Fibroblast of skin of right biceps (primary cell): ENCODE measurements at places on chromosomes 4 and X.

GRCh38 chr4:124203613-124204238 lies 508.8 kb downstream of the ANKRD50 start:
- DNase-seq = peak; percentile 86

DNA sequence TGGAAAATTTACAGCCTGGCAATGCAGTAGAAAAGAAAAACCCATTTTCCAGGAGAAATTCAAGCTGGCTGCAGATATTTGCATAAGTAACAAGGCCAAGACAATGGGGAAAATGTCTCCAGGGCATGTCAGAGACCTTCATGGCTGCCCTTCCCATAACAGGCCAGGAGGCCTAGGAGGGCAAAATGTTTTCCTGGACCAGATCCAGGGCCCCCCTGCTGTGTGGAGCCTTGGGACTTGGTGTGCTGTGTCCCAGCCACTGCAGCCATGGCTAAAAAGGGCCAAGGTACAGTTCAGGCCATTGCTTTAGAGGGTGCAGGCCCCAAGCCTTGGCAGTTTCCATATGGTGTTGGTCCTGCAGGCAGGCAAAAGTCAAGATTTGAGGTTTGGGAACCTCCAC lies 29.8 kb downstream of the SOX3 start:
- DNase-seq = no peak

DNA sequence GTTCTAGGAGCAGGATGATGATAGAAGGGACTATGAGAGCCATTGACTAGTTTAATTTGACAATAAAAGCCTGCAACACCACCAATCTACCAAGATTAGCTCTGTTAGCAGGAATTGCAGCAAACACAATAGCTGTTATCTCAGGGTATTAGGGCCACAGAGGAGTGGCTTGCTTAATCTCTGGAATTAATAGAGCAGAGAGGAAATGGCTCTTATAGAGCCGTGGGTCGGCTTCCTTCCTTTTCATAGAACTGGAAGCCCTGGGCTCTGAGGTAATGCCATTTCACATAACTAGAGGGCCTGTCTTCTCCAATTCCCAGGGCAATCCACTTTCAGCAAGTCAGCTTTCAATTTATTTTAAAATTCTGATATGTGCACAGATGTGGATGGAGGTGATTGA lies 83.0 kb downstream of the MAMLD1 start:
- DNase-seq = no peak

- DNase-seq = peak; percentile 26
These were observed 69.8 kb upstream of the FAT4 start for GRCh38 chr4:125244848-125245450.

- DNase-seq = no peak
These were observed 174.1 kb upstream of the CASK start for GRCh38 chrX:42097486-42097885.

DNA sequence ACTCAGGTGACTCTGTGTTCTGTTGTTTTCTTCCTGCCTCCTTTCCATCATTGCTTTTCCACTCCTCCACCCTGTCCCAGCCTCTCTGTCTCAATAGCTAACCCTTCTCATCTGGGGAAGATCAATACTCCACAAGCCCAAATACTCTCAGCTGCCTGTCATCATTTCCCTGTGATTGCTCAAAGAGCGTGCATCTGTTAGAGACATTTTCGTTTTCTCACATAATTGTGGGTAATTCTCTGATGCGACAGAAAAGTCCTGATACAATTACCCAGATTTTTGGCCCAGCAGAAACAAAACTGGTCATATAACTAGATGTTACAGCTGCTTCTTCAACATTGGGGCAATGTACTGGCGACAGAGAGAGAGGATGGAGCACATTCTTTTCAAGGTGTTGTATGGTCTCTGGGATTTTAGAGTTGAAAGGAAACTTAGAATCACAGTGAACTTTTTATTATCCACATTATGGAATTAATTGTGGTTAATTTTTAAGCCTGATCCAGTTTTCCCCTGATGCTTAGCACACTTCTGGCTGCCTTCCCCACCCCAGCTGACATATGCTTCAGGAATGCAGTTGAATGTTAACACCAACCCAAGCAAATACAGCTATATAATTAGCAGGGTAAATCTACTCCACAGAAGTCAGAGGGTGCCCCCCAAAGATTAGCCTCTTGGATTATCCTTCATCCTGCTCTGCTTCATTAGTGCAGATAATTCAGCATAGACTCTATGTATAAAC lies 171.4 kb upstream of the ANXA3 start:
- DNase-seq = peak; percentile 74

GRCh38 chr4:116881077-116881476 lies 204.3 kb downstream of the TRAM1L1 start:
- no peak for DNase-seq

- no peak for DNase-seq
These were observed 29.8 kb upstream of the SLC7A3 start for GRCh38 chrX:70960730-70961129.

DNA sequence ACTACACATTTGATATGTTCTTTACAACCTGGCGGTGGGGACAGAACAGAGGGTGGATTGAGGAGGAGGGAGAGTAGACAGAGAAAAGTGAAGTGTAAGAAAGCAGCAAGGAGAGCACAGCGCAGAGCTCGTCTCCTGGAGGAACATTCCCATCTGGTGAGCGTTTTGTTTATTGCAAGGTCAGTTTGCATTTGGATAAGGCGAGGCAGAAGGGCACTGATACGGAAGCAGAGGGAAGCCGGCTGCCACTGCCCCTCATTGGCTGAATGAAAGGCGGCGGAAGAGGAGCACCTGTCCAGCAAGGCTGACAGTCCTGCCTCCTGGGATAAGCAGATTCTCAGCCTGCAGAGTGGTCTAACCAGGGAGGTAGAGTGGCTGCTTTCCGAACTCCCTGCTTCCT lies 83.2 kb downstream of the GPR143 start:
- peak; percentile 8 for DNase-seq

DNA sequence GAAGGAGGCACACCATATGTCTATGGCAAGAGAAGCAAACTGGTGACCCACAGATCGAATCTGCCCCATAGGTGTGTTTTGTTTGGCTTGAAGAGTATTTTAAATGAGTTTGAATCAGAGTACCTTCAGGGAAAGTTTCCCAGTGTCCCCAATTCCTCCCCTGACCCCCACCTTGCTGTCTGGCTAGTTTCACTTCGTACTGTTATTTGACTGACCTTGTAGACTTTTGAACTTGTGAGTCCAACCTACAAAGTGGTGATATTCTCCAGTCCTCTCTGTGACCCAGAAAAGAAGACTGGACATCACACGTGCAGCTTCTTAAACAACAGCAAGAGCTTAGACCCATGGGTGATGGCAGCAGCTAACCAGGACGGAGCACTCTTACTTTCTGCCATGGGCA lies 39.4 kb downstream of the PHKA2 start:
- DNase-seq = no peak

GRCh38 chr4:175930471-175930870 lies 118.4 kb upstream of the GPM6A start:
- DNase-seq = no peak

GRCh38 chr4:90103991-90104390 lies 23.2 kb upstream of the CCSER1 start:
- DNase-seq = no peak

DNA sequence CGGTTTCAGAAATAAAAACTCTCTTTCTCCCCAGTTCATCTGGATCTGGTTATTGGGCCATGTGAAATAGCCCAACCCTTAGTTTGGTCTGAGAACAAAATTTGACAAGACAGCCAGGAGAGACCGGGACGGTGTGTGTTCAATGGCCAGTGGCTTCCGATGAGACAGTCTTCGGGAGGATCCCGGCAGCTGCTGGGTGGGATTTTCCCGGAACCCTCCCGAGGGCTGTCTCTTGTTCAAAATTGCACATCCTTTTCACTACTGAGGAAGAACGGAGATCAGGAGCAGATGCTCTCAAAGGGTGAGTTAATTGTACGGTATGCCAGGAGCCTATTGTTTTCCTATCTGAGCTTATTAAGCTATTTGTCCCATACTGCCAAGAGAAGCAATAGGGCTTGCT lies 166.5 kb downstream of the PRR32 start:
- DNase-seq = peak; percentile 0

- DNase-seq = no peak
These were observed 73.2 kb upstream of the MXD4 start for GRCh38 chr4:2334826-2335728.

GRCh38 chrX:129230168-129230567 lies 293.1 kb downstream of the SMARCA1 start:
- no peak for DNase-seq

DNA sequence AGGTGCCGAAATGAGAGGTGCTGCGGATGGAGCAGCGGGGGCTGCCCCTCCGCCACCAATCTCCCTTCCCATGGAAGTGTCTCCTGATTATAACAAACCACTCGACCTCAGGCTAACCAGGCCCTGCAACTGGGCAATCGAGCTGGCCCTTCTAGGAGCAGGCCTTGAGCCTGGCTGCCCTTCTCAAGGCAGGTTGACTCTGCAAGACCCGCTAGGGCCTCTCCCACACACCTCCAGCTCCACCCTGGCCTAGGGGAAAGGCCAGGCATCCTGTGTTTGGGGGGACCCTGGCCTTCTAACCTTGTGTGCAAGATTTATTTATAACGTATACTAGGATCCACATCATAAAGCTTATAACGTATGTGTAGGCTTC lies 3.7 kb upstream of the BCOR start:
- no peak for DNase-seq

DNA sequence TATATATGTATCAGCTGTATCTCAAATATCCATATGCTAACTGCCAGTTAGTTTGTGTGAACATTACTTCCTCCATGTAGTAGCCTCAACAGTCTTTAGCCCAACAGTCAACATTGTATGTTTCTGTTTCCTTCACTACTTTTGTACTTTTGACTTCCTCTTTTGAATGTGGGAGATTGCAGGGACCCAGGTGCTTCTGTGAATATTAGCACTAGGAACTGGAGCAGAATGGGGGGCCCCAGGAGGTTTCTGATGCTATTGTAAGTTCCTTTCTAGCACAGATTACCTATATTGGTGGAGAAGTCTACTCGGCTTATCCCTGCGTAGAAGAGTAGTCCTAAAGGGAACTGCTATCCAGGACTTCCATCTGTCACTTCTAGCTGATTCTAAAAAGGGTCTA lies 2.3 kb downstream of the PLAC8 start:
- no peak for DNase-seq

DNA sequence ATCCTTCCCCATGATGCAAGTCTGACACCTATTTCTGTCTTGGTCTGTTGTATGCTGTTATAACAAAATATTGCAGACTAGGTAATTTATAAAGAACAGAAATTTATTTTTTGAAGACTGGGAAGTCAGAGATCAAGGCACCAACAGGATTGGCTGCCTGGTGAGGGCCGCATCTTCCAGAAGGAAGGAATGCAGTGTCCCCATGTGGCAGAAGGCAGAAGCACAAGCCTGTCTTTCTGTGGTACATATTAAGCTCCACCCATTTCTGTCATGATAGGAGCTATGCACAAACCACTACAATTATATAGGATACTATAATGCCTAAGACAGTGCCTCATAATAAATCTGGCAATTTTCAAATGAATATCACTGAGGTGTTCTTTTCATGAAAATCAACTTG lies 502.3 kb upstream of the DIAPH2 start:
- peak; percentile 0 for DNase-seq

GRCh38 chrX:1727531-1728027 lies 112.7 kb downstream of the ASMT start:
- DNase-seq = peak; percentile 40

- DNase-seq = no peak
These were observed 61.3 kb upstream of the UNC5C start for GRCh38 chr4:95610061-95610569.

- DNase-seq = peak; percentile 80
These were observed 77.5 kb downstream of the IL15 start for GRCh38 chr4:141713771-141714445.

DNA sequence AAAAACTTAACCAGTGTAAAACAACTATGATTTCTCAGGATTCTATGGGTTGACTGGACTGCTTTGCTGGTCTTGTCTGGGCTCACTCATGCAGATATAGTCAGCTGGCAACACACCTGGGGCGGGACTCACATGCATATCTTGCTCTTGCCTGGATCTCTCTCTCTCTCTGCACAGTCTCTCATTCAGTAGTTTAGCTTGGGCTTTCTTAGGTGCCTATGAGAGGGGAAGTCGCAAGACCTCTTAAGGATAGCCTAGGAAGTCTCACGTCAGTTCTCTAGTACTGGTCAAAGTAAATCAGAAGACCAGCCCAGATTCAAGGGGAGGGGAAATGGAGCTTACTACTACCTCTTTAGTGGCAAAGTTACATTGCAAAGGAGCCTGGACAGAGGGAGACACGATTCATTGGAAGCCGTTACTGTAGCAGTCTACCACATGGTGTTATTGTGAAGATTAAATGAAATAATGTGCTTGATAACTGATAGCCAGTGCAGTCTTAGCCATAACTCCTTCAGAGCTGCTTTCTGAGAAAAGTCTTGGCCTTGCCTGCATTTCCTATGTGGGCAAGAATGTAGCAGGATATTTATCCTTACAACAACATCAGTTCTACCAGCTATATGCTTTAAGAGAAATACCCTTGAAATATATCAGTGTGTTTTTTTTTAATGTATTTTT lies 2.1 kb downstream of the COPS4 start:
- DNase-seq = no peak

DNA sequence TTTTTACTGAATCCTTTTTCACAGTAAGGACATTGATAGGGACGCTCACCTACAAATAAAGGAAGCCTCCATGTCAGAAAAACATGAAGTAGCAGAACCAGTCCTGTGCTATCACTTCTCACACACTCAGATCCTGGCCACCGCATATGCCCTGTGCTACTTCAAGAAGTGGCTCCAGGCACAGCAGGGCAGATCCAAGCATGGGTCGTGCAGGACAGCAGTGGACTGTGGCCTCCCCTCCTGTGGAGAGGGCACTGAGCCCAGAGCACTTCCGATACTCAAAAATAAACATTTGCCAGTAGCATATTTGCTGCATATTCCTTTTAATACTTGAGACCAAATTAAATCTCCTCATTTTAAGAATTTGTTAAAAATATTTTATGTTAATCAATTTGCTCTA lies 167.9 kb downstream of the PRDM5 start:
- DNase-seq = no peak

DNA sequence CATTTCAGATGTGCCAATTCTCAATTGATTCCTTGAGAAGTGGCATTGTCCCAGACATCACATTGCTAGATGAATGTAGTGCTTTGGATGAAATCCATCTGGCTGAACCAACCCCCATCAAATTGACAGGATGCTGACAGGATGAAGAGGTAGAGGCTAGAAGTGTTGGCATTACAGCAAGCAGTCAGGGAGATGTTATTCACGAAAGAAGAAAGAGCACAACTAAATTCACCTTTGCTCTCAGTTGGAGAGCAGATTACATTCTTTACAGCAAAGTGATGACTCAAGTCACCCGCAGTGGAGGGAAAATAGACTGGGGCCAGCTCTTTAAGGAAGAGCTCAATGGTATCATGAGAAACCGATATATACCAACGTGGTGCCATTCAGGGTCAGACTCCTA lies 259.6 kb downstream of the C4orf33 start:
- peak; percentile 42 for DNase-seq

DNA sequence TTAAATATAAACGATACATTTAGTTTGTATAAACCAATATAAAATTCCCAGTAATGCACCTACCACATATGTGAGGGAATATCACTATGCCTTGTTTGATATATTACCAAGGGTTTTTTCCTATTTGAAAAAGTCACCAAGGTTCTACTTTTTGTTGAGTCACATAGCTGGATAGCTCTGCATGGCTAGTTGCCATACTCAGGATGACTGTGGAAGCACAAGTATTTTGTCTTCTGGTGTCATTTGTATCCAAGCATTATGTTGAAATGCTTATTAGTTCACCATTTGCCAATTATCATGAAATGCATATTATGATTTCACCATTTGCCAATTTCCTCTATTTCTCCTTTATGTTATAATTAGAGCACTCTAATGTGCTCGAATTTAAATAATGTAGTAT lies 162.7 kb upstream of the TTC29 start:
- peak; percentile 49 for DNase-seq

- DNase-seq = peak; percentile 62
These were observed 89.7 kb upstream of the CBR4 start for GRCh38 chr4:169099771-169100180.
